ENCODE measurements at places on chromosomes 4 and X.

DNA sequence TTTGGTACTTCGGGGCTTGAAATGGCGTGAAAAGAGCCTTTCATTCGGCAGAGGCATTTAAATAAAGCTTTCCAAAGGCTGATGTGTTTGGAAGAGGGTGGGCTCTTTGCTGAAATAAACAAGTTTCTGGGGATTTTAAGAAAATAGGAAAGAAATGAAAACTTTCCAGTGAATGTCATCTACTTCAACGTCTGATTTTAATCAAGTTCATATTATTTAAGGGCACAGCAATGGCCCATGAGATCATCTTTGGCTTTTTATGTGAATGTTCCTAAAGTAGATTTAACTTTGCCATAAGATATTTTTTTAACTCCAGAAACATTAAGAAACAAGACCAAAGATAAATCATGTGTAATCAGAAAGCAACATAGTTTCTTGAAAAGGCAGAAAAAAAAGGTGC is 69.8 kb upstream of the TTC29 start:
- DNase-seq, result no peak

- no peak for DNase-seq
These were observed 58.0 kb downstream of the SH3BGRL start for GRCh38 chrX:81259714-81260395.

DNA sequence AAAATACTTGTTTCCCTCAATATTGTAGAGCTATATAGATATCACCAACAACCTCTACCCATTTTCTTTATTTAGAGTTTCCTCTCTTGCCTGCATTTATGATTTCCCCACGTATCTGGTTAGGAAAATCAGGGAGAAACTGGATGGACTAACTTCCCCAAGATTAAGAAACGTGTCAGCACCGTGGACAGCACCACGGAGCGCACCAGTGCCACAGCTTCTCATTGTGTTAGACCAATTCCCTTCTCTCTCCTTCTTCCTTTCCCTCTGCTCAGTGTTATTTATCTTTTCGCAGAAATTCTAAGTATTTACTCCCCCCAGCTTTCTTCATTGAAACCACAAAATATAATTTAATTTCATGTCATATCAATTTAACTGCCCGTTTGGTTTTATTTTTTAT is 568.6 kb upstream of the BOD1L1 start:
- DNase-seq, result peak; percentile 34

DNA sequence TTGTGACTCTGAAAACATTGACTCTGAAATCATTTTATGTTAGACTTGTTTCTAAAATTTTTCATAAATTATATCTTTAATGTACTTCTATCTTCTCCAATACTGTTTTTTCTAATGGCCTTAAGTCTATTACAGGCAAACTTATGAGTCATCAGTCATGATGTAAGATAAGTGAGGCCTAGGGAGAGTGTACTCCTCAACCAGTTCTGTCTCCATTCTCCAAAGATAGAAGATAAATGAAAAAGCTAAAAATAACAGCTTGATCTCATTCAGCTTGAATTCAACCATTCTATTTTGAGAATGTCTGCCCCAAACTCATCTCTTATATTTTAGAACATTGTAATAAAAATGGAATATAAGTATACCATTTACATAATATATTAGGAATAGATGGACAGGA is 34.5 kb downstream of the STBD1 start:
- DNase-seq, result no peak

All from renal cortex interstitium (tissue), 15 donors.